Stimulated activated CD4-positive, alpha-beta T cell treated with anti-CD3 and anti-CD28 coated beads, TNF-alpha, amount 100 ng/mL, for 1 hour (primary cell): ENCODE measurements at places on chromosomes 6 and 20.

DNA sequence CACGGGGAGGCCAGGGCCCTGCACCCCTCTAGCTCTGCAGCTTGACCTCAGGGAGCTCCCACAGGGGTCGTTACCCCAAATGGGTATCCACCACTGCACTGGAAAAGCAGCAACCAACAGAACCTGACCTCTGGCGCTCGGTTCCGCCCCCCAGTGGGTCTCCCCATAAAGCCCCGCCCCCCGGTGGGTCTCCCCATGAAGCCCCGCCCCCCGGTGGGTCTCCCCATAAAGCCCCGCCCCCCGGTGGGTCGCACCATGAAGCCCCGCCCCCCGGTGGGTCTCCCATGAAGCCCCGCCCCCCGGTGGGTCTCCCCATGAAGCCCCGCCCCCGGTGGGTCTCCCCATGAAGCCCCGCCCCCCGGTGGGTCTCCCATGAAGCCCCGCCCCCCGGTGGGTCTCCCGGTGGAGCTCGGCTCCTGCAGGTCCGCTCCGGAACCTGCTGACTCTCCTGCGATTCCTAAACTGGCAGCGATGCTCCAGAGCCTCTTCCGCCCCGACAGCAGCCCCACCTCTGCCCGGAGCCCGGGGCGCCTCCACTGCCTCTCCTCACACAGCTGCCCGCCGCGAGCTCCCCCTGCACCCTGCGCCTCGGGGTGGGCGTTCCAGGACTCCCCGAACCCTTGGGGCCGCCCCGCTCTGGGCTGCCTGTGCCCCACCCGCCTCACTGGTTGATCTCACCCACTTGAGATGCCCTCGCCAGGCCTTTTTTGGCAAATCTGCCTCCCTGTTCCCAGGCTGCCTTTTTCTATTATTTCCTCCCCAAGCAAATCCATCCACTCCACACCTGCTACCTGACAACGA lies 12.1 kb downstream of the SLC2A4RG start:
- no peak for DNase-seq

DNA sequence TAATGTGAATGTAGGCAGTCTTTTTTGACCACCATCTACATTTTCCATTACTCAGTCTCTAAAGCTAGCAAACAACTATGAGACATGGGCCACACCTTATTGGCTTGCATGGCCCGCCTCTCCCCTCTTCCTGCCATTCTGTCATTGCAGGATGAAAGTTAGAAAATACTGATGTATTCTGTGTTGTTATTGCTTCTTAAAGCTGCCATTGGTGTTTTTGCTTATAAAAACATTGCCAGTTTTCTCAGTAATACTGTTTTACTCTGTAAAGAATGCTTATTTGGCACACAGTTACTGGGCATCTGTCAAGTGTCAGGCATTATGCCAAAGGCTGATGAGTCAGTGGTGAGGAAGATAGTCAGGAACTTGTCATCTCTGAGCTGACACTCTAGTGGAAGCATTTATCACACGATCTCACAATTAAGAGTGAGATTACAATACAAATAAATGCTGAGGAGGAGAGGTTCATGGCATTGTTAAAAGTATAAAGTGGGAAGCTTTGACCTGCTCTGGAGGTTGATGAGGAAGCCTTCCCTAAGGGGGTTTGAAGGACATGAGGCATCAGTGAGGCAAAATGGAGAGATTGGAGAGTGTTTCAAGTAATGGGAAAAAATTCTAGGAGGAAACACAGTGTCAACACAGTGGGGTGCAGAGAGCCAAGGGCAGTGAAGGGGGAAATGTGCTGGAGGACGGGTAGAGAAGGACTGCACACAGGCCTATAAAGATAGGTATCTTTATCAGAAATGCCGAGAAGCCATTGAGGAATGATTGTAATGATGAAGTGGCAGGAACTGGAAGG lies 14.7 kb downstream of the KLHL32 start:
- DNase-seq, result no peak

DNA sequence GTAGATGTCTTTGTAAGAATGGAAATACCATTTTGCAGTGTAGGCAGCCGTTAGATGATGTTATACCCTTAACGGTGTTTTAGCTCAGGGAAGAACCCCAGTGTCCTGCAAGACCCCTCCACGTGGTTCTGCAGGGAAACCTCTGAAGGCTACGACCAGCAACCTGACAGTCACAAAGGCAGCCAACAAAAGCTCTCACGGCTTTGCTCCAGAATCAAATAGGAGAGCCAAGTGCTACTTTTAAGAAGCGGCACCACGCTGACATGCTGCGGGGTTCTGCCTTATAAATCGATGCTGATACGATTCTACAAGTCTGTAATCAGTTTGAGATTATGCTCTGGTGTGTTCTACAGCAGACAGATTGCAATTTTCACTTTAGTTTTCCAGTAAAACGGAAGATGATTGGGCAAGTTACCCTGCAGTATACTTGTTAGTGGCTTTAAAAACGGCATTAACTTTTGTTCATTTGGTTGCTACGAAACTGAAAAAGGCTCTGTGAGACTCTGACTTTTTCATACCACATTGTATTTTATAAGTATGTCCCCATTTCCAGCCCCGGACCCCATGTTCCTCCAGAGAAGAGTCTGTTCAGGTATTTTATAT lies 312.9 kb downstream of the SAMD5 start:
- no peak for DNase-seq

DNA sequence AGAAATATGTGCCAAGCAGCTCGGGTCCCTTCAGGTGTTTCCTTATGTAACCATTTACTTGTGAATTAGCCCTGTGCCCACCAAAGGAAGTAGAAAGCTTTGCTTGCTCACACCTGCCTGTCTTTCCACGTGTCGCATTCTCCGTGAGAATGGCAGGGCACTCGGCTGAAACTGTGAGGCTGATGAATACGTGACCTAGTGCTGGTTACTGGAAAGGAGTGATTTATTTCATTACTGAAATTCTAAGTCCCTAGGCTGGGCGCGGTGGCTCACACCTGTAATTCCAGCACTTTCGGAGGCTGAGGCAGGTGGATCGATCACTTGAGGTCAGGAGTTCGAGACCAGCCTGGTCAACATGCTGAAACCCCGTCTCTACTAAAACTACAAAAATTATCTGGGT lies 45.9 kb upstream of the TULP1 start:
- no peak for DNase-seq

DNA sequence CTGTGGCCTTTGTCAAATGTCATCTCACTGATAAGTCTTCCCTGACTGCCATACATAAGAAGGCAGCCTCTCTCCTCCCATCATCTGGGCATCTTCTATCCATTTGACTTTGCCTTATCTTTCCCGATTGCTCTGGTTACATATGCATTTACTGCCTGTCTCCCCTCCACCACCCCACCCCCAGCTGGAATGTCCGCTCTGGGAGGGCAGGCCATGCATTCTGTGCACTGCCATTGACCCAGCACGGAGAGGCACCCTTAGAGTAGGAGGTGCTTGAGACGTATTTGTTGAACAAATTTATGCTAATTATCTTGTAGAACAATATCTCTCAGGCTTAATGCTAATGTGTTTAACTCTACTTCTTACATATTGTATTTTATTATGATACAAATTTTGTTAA lies 183.9 kb upstream of the HDAC2 start:
- no peak for DNase-seq

- DNase-seq, result no peak
Measured at GRCh38 chr6:64252256-64252655, 616.7 kb downstream of the PHF3 start.

- no peak for DNase-seq
Measured at GRCh38 chr6:105432797-105433196, 29.9 kb upstream of the PREP start.

- no peak for DNase-seq
Measured at GRCh38 chr6:70310063-70310694, 7.3 kb upstream of the COL9A1 start.

DNA sequence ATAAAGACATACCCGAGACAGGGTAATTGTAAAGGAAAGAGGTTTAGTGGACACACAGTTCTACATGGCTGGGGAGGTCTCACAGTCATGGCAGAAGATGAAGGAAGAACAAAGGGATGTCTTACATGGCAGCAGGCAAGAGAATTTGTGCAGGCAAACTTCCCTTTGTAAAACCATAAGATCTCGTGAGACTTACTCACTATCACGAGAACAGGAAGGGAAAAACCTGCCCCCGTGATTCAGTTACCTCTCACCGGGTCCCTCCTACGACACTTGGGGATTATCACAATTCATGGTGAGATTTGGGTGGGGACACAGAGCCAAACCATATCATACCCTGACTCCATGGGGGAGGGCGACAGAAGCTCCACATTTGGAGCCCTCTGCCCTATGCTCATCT lies 7.4 kb upstream of the VAPB start:
- no peak for DNase-seq

DNA sequence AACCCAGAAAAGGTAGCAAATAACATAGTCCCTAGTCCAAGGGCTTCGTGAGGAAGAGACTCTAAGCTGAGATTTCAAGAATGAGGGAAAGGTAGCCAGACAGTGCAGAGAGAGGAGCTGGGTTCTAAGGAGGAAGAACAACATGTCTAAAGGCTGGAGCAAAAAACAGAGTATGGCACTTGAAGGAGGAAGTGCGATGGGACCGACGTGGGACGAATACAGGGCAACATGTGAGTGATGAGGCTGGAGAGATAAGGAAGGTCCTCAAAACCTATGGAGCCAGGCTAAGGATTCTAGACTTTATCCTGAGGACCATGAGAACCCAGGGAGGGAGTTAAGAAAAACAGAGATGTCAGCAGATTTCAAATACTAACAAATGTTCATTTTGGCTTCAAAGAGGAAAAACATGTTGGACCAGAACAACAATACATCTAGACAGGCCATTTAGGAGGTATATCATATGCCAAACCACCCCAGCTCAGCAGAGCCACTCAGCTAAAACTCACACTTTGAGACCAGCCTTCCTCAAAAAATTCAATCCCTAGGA lies 17.5 kb downstream of the ATXN1 start:
- DNase-seq, result no peak

DNA sequence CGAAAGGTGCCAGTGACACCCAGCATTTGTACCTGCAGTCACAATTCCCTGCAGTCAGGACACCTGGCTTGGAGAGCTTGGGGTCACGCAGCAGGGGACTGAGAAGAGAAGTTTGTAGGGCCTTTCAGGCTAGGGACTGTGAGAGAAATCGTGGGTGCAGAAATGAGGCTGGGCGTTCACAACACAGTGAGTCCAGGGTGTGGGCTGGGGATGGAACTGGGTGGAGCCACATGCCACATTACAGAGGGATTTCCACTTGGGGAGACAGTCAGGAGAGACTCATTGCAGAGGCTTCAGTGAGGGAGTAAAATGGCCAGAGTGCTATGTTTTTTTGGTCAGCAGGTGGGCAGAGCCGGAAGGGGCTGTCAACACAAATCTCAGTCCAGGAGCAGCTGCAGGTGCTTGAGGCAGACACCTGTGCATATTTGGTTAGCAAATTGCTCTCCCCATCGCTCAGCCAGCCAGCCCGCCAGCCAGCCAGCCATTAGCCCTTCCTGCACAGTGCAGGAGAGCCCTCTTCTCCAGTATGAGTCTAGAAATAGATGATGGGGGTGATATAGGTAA lies 7.4 kb downstream of the ITPR3 start:
- no peak for DNase-seq

GRCh38 chr6:13234130-13234529 lies 94.2 kb downstream of the TBC1D7 start:
- no peak for DNase-seq

GRCh38 chr20:3045042-3045815 lies 623 bp upstream of the MRPS26 start:
- no peak for DNase-seq

DNA sequence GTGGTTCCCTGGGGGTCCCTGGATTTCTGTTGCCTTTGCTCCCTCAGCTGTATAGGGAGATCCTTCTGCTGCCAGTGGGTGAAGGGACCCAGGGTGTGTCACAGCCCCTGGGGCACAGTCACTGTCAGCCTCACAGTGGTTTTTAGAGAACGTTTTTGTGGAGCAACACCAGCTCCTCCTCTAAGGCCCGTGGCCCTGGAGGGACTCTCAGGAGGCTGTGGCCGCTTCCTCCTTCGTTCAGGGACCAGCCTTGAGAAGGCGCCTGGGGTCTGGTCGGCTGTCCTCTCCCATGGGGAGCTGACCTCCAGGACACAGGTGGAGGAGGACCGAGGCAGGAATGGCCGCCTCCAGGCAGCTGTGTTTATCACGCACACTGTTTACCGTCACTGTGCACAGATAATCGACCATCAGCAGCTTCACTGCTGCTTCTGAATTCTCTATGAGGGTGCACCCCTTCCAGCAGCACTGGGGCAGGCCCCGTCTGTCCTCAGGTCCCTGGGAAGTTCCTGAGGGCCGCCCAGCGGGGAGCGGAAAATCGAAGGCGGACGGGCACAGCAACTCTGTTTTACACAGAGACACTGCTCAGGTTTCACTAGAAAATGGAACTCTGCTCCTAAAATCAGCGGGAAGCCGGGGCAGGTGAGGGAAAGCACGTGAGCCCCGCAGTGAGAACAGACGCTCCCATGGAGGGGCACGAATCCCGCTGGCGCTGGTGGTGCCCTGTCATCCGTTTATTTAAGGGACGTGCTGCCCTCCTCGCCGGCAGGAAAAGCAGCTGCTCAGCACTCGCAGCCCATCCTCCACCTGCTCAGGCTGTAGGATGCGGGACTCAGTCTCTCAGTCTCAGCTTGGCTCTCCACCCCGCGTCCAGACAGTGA lies 10.4 kb upstream of the FRMD1 start:
- DNase-seq, result no peak

DNA sequence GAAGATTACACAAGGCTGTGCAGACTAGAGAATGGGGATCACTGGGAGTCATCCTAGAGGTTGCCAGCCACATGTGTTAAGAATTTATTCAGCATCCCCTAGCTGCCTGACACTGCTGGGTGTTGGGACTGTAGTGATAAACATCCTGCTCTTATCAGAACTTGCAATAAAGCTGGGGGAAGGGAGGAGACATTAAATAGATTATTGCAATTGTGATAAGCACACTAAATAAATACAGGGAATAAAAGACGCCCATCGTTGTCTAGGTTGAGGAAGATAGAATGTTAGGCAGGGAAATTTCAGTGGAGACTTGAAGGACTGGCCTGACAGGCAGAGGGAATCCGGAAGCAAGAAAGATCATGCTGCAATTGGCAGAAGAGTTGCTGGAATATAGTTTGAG lies 33.2 kb upstream of the TRAM2 start:
- no peak for DNase-seq

- DNase-seq, result no peak
Measured at GRCh38 chr20:46580613-46581205, 30.3 kb upstream of the OCSTAMP start.

GRCh38 chr6:29561091-29561490 lies 1.6 kb upstream of the UBD start:
- no peak for DNase-seq

DNA sequence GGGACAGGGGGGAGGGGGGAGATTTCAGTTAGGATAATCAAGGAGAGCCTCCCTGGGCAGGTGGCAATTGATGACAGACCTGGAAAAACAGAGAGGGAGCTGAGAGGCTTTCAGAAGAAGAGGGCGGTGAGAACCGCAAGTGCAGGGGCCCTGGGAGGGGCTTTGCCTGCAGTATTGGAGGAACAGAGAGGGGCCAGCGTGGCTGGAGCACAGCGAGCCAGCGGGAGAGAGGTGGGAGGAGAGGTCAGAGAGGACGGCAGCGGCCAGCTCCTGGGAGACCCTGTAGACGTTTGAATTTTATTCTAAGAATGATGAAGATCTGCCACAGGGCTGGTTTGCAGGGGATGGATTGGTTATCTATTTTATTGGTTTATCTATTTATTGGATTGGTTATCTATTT lies 34.5 kb upstream of the NOL4L start:
- no peak for DNase-seq
